GM20000 (cell line): ENCODE measurements at places on chromosomes 12 and 14.

- no peak for DNase-seq
These were observed 39.9 kb downstream of the MAX start for GRCh38 chr14:65062096-65063075.

DNA sequence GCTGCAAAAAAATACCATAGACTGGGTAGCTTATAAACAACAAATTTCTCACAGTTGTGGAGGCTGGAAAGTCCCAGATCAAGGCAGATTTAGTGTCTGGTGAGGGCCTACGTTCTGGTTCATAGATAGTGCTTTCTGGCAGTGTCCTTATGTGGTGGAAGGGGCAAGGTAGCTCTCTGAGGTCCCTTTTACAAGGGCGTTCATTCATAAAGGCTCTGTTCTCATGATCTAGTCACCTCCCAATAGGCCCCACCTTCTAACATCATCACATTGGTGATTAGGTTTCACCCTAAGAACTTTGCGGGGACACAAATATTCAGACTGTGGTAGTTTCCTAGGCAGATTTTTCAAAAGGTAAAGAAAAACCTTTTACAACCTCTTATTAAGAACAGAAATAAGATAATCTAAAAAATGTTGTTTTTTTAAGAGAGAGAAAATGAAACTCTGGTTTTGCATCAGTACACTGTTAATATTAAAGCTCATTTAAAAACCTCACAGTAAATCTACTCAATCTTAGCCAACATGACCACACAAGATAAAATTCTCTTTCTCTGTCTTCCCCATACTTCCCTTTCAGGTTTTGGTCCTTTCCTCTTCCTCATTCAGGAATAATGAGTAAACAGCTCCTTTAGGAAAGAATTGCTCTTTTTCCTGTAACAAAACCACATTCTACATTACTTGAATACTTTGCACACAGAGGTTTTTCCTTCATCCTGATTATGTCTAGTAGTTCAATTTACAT is 117.5 kb downstream of the UNC79 start:
- peak; percentile 34 for DNase-seq

GRCh38 chr12:113347892-113348291 is 10.5 kb upstream of the PLBD2 start:
- no peak for DNase-seq

DNA sequence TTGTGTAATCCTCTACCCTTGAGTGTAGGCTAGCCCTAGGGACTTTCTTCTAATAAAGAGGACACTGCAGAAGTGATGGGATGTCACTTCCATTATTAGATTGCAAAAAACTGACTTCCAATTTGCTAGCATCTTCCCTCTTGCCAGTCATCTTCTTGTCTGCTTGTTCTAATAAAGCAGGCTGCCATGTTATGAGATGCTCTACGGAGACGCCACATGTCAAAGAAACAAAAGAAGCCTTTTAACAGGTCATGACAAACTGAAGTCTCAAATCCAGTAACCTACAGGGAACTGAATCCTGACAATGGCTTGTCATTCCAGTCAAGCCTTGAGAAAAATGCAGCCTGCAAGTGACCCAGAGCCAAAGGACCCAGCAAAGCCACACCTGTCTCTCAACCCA is 76.0 kb downstream of the CEP128 start:
- no peak for DNase-seq

- DNase-seq = no peak
These were observed 59.8 kb downstream of the WASHC4 start for GRCh38 chr12:105167346-105167745.

- no peak for DNase-seq
These were observed 134.8 kb downstream of the BCL11B start for GRCh38 chr14:99137001-99137700.

GRCh38 chr12:57893431-57894353 is 47.2 kb upstream of the CTDSP2 start:
- DNase-seq = no peak

- DNase-seq = no peak
These were observed 31.8 kb downstream of the ATXN3 start for GRCh38 chr14:92074555-92074954.

GRCh38 chr14:99574099-99574880 is 29.7 kb downstream of the CCDC85C start:
- DNase-seq = no peak

- no peak for DNase-seq
These were observed 114.1 kb upstream of the BTG1 start for GRCh38 chr12:92259696-92260251.

DNA sequence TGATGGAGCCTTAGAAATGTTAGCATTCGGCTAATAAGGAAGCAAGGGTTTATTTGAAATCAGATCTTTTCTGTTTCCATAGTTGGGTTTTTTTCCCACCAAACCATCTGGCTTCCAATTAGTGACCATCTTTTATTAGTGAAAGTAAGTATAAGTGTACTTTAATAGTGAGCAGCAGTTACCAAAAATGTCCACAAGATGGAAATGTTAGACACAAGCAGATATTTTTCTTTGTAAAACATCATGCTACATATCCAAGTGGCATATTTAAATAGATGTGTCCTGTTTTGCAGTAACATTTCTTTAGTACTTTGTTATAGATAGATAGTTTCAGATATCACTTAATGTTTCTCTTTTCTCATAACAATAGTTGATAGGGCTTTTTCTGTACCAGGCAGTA is 28.8 kb downstream of the YEATS4 start:
- DNase-seq = no peak

- DNase-seq = no peak
These were observed 457.2 kb downstream of the TMTC2 start for GRCh38 chr12:83143950-83144349.

- no peak for DNase-seq
These were observed 35.9 kb downstream of the SLC8B1 start for GRCh38 chr12:113298861-113299545.

DNA sequence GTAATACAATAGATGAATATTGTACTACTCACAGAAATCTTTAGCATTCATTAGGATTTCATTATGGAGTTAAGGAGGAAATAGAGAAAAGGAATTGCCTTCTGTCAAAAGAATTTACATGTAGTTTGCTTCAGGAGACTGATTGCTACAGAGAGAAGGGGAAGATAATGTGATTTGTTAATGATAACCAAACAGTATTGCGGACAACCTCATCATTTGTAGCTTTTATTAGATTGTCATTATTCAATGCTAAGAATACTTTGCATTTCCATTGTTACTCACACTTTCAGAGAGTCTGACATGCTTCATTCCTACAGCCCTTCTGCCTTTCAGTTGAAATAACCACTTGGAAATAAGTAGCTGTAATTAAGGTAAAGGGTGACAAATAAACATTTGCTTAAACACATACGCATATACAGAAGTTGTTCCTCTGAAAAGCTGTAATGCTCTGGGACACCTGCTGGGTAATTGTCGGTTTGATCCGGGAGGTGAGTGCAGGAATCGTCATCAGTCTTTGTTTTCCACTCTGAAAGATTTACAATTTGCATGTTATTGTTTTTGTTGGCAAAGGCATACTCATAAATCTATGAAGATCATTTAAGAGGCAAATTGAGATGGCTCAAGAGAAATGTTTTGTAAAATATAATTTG is 600.2 kb downstream of the TRHDE start:
- DNase-seq = no peak

GRCh38 chr14:104780513-104781030 is 15.0 kb downstream of the AKT1 start:
- no peak for DNase-seq

DNA sequence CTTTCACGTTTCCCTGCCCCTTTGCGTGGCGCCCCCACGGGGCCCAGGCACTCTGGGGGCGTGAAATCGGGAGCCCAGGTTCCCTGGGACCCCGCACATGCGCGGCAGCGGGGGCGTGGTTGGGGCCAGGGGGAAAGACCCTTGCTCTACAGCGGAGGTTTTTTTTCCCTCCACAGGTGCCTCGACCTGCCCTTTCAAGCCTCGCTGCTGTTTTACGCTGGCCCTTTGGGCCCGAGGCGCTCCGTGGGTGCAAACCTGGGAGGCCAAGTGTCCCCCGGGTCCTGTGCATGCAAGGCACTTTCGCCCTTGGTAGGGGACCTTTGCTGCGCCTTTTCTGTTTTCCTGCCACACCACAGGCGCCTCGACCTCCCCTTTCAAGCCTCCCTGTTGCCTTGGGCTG is 329.8 kb downstream of the ALG10 start:
- DNase-seq = no peak

GRCh38 chr14:57058319-57058718 is 210.4 kb downstream of the EXOC5 start:
- DNase-seq = no peak

GRCh38 chr12:101939306-101939705 is 61.9 kb downstream of the DRAM1 start:
- DNase-seq = no peak

- no peak for DNase-seq
These were observed 33.5 kb upstream of the KCNA5 start for GRCh38 chr12:5010151-5010550.

DNA sequence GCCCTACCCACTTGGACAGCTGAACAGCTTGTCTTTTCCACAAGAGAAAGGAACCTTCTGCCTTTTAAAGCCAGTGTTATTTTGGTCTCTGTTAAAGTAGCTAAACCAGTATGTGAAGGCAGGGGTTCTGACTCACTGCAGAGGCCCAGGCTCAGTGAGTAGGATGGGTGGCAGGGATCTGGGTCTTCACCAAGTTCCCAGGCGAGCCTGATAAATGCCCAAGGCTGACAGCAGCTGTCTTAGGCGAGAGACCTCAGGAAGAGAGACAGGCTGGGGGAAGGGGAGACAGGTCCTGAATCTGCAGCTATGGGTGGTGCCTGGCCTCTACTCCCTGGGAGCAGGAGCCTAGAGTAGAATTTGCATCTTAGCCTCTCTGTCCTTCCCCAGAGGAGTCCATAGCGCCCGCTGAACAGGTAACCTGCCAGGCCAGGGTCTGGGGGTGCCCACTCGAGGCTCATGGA is 18.1 kb upstream of the KIF26A start:
- DNase-seq = no peak

GRCh38 chr12:124387528-124387911 is 92.6 kb downstream of the RFLNA start:
- DNase-seq = no peak

DNA sequence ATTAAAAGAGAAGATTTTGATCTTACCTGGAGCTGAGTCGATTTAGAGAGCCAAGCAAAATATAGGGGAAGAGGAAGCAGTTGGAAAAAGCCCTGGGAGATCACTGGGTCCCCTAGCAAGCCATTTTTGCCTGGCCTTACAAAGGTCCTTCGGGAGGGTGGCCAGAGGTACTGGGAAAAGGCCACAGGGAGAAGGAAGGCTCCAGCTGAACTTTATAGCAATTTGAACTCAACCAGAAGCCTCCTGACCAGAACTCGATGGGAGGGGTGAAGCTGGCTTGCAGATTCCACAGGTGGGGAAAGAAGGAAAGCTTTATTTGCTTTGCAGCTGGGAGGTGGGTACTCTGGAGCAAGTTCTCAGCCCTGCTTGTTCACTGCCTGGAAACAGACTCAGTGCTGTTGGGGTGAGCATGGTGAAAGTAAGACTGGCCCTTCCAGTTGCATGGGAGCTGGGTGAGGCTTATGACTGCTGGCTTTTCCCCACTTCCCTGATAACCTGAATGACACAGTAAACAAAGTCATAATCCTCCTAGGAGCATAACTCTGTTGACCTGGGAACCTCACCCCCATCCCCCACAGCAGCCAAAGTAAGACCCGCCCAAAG is 855.8 kb downstream of the FSCB start:
- no peak for DNase-seq

DNA sequence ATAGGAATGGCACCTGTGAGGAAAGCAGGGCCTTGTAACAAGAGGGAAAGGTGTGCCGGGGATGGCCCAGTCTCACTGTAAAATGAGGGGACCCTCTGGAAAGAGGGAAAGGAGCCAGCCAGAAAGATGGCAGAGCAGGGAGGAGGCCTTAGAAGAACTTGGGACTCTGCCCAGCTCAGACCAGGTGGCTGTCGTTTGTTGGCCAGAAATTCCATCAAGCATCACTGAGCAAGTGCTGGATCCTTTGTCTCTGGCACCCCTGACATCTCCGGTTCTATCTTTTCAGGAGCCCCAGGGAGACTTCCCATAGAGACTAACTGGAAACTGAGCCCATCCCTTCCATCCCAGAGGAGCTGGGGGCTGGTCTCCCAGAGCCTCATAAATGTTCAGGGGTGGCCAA is 43.3 kb downstream of the DEGS2 start:
- no peak for DNase-seq

DNA sequence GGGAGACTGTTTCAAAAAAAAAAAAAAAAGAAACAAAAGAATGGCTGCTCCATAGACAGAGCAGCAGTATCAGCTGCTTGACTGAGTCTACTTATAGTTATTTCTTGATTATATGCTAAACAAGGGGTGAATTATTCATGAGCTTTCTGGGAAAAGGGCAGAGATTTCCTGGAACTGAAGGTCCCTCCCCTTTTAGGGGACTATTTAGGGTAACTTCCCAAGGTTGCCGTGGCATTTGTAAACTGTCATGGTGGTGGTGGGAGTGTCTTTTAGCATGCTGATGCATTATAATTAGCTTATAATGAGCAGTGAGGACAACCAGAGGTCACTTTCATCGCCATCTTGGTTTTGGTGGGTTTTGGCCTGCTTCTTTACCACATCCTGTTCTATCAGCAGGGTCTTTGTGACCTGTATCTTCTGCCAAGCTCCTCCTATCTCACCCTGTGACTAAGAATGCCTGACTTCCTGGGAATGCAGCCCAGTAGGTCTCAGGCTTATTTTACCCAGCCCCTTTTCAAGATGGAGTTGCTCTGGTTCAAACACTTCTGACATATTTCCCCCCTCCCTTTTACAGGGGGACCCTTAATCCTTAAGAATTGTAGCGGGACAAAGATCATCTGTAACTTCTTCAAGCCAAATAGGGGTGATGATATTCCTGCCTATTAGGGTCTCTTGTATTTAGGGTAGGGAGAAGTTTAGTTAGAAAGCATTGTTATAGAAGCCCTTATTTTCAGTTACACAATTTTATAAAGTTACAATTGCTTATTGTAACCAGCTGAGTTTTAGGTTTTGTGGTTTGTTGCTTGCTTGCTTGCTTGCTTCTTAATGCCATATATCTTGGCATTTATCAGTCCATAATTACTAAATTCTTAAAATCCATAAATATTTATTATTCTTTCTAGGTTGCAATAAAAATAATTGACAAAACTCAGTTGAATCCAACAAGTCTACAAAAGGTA is 42.5 kb downstream of the MARK3 start:
- DNase-seq = no peak

GRCh38 chr12:7929083-7929792 is 6.7 kb downstream of the SLC2A3 start:
- no peak for DNase-seq

GRCh38 chr12:111642681-111643426 is 42.9 kb downstream of the BRAP start:
- DNase-seq = no peak

DNA sequence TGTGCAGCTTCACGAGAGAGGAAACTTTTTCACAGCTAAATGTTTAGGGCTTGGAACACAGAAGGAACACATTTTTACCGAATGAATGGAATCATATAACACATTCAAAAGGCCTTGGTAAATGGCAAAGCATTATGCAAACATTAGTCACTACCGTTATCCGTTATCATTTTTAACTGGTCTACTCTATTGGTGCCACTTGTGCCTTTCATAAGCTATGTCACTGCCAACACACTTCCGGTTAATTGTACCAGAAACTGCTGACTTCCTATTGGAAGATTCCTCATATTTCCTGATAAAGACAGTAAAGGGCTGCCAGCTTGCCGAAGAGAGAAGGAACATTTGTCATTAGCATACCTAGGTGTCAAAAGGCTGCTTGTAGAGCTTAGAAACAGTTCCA is 169.2 kb downstream of the APAF1 start:
- no peak for DNase-seq
